ENCODE measurements at places on chromosomes 2 and 18.

DNA sequence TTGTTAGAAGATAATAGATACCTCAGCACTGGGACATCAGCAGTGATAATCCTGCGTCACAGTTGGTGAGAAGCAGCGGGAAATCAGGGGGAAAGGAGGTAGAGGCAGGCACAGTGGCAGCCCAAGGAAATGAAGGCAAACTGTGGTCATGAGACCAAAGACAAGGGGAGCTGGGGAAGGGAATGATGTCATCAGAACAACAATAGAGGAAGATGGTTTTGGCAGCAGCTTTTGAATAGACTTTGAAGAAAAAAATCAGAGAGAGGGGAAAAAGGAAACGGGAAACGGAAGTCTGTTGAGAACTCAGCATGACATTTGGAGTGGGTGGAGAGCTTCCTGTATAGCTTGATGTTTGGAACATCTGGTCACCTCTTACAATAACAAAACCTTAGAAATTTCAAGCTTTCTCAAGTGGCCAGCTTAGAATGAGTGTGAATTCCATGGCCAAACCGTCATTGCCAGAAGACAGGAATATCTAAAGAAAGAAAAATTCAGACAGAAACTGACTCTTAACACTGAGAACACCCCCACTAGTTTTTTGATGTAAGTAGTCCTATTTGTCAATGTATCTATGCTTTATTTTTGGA is 18.4 kb upstream of the YES1 start:
- DNase-seq = no peak

GRCh38 chr2:137654046-137654445 is 310.2 kb upstream of the HNMT start:
- no peak for DNase-seq

GRCh38 chr2:62042944-62043343 is 137.5 kb downstream of the COMMD1 start:
- no peak for DNase-seq

GRCh38 chr2:199364153-199364552 is 93.6 kb downstream of the SATB2 start:
- DNase-seq = no peak

- no peak for DNase-seq
These were observed 26.1 kb upstream of the ROCK2 start for GRCh38 chr2:11370377-11371091.

DNA sequence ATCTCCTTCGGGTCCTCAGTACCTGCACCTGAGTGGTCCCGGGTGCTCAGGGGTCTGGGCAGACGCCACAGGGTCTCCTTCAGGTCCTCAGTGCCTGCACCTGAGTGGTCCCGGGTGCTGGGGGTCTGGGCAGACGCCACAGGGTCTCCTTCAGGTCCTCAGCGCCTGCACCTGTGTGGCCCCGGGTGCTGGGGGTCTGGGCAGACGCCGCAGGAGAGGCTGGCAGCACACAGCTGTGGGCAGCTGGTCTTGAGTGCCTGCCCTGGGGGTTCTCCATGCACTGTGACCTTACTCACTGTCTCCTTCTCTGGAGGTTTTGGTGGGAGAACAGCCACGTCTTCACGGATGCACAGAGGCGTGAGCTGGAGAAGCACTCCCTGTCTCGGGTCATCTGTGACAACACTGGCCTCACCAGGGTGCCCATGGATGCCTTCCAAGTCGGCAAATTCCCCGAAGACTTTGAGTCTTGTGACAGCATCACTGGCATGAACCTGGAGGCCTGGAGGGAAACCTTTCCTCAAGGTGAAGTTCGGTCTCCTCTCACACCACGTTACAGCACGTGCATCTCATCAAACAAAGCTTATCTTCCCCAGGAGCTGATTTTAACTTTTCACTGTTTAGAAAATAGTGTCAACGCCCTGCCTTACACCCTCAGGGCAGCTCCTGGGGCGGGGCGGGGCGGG is 82.6 kb downstream of the TPO start:
- no peak for DNase-seq

DNA sequence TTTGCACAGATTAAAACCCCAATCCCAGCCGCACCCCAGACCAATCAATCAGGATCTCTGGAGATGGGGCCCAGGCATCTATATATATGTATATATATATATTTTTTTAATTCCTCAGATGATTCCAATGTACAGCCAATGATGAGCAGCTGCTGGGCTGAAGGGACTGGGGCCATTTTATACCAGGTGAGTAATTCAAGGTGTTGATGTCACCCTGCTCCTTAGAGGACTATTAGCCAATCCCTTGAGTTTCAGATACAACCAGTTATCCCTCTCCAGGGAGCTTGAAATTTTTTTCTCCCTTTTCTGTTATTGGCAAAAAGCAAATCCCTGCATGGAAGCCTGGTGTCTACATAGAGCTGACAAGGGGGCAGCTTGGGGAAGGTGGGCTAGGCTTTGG is 59.8 kb downstream of the MCFD2 start:
- no peak for DNase-seq

DNA sequence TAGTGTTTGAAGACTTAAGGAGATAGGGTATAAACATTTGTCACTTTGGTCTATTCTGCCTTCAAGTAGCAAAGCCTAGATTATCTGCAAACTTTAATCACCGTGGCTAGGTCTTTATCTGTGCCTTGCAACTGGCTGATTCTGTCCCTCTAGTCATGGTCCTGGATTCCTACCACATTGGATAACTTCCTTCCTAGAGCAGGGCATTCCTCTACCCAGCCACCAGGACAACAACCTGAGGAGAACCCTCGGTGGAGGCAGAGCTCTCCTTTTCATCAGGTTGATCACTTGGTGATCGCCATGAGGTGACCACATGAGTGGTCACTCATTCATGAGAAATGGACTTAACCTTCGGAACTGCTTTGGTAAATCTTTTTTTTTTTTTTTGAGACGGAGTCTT is 25.3 kb upstream of the PTPRM start:
- DNase-seq = no peak

DNA sequence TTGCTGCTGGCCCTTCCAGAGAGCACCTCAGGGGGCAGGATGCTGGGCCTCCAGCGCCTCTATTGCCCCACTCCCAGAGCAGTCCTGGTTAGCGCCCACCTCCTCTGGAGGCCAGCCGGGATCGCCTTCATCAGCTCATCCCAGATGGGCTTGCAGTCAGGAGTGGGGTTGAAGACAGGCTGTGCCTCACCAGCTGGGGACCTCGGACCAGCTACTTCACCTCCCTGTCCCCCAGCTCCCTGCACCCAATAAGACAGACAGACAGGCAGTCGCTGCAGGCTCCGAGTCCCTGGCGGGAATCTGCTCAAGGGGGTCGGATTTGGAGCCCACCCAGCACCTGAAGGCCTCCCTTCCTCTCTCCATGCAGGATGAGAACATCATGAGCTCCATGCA is 18.9 kb upstream of the FAHD2A start:
- DNase-seq = no peak

DNA sequence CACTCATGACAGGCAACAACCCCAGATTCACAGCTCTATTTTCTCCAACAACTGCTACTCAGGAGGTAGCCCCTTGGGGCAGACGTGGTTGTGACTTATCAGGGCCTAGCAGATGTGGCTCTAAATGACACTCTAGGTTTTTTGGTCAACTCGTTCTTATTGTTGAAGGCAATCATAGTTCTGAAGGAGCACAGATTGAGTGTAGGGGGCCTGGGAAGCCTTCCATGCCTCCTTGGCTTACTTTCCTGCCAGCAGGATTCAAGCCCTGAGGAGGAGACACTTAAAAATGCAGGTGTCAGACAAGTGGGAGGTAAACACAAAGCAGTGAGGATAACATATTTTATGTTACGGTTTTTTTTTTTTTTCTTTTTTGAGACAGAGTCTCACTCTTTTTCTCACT is 23.5 kb upstream of the SUCLG1 start:
- no peak for DNase-seq

DNA sequence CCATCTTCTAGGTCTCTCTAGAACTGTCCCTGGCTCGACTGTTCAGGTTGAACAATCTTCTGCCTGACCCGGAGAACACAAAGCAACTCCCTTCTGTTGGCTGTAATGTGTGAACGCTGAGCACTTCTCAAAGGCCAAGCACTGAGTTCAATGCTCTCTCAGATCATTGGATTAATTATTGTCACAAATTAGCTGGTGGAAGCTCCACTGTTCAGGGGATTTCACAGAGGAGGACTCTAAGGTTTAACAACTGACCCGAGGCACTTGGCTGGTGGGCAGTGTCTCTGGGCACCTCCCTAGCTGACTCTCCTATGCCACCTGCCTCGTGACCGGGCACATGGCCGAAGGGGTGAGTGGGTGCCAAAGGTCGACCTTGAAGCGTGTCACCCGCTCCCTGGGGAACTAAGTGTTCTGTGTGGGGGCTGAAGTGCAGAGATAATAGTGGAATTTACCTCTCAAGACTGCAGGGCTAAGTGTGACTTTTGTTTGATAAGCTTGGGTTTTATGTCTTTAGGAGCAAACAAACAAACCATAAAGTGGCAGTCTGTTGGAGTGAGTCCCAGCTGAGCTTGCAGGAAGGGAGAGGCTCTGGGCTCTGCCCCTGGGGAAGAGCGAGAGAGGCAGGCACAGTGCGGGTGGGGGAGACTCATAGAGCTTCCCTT is 64.8 kb downstream of the BCL2L11 start:
- DNase-seq = no peak

DNA sequence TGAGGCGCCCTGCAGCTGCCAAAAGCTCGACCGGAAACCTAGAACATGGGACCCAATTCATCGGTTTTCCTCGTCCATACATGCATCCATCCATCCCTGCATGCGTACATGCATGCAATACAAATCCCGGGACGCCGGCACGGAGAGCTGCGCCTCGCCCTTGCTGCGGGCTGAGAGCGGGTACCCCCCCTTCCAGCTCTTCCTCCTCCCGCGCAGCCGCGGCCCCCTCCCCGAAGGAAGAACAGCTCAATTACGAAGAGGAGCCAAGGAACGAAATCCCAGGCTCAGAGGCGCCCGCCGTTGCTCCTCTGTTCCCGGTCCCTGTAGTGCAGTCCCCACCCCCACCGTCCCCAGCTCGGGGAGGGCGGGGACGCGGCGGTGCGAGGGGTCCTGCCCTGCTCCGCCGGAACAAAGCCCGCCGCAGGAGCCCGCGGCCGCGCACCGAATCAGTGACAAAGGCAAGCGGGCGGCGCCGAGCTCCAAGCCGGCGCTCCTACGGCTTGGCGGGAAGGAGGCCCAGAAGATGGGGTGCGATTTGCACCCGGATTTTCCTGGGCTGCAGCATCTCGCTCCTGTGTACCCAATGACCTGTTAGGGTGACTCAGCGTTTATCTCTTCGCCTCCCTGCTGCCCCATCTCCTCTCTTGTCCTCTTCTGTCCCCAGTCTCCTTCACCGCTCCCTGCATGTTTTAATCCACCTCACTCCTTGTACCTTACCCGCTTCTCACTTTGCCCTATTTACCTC is 8.9 kb upstream of the POU3F3 start:
- no peak for DNase-seq

DNA sequence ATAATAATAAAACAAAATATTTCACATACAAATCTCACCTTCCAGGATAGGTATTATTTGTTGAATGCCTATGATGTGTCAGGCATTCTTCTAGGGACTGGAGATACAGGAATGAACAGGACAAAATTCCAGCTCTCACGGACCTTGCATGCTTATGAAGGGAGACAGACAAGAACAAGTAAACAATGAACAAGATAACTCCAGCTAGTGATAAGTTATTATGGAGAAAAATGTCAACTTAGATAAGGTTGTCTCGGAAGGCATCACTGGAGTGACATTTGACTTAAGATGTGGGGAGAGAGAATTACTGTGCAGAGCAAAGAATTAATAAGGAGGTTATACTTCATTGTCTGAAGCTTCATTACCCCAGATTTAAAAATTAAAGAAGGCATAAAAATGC is 836.7 kb downstream of the SOCS6 start:
- no peak for DNase-seq

DNA sequence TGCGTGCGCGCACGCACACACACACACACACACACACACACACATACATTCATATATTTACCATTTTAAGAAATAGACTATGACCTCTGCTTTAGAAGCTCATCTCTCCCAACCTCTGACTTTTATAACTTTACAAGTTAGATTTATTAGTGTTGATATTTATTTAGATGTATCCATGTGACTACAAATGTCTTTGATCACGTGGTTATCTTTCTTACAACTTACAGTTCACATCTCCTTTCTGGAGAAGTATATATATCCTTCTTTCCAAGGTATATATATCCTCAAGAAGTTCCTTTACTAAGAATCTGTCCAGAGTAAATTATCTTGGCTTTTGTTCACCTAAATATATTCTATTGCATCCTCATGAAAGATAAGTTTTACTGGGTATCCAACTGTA is 16.3 kb upstream of the LTBP1 start:
- DNase-seq = no peak

GRCh38 chr2:8525582-8526402 is 156.1 kb upstream of the ID2 start:
- no peak for DNase-seq

- DNase-seq = peak; percentile 63
These were observed 22.7 kb upstream of the PDIA6 start for GRCh38 chr2:10835052-10835970.

GRCh38 chr2:239917125-239917956 is 107.8 kb downstream of the NDUFA10 start:
- no peak for DNase-seq

GRCh38 chr18:73563345-73563744 is 584.3 kb downstream of the FBXO15 start:
- DNase-seq = no peak

GRCh38 chr2:68383778-68384177 is 18.7 kb downstream of the PLEK start:
- no peak for DNase-seq

- DNase-seq = no peak
These were observed 5.2 kb upstream of the CTDSP1 start for GRCh38 chr2:218394298-218395089.

- DNase-seq = peak; percentile 11
These were observed 46.7 kb upstream of the KCNF1 start for GRCh38 chr2:10864861-10865636.

DNA sequence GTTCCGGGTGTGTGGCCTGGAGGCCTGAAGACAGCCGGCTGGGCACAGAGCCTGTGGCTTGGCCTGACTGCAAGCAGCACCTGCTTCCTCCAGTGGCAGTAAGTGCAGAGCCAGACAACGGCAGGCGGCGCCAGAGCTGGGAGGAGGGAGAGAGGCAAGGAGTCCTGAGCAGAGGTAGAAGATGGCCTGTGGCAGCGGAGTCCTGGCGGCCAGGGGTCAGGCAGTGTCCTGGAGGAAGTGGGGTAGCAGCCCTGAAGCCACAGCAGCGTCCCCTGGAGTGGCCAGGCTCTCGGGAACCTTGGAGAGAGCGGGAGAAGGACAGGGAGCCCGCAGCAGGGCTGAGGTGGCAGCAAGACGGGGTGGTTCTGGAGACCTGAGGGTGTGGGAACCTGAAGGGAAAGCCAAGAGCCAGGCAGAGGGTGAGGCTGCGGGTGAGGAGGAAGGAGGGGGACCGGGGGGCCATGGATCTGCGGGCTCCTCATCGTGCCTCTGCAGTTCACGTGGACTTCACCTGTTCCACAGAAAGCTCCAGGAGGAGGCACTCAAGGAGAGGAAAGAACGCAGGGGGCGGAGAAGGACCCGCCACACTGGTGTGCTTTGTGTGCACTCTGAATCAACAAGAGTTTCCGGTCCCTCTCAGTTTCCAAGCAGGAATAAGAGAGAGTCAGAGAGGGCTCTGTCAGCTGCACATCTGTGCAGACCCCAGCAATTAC is 85.9 kb downstream of the USP40 start:
- DNase-seq = no peak

Data from T-helper 2 cell treated with Interferon-gamma antibody and Interleukin-4, amounts not matched to agents 5 μg/mL and 100 μg/mL, for 36 hours (primary cell).